Stimulated activated naive B cell treated with anti-CD40 and anti-IgM and Interleukin-4, amounts not matched to agents 10 μg/mL and 1 μg/mL and 100 μg/mL, for 72 hours (primary cell): ENCODE measurements at places on chromosomes 2 and 18.

DNA sequence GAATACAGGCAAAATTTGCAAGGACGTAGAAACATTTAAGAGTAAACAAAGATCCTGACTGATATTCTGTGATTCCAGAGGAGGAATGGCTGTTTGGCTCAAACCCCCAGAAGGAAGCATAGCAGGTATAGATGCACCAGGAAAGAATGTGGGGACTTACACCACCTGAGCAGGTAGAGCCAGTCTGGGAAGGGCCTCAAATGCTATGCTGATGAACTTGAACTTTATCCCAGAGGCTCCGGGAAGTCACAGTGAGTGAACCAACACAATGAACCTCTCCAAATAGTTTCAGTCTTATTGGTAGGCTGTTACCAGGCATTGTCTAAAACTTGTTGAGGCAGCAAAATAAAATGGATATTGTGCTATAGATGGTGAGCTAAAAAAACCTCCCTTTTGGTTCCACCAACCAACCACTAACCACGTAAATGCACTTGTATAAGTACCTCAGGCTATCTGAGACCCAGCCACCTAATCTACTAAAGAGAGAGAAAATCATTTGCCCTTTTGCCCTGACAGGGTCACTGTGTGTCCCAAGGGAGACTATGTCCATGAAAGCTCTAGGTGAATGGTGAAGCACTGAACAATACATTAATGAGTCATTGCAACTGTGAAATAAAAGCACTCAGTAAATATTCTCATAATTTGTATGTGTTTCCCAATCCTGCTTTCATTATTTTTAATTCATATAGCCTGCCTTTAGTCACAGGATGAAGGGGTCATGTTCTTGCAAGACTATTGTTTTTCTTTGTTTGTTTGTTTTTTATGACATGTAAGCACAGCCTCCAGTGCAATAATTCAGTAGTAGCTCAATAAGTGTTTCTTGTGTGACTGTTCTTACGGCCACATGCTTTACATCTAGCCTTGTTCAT lies 911.6 kb downstream of the EPHA4 start:
- no peak for DNase-seq

- no peak for DNase-seq
Measured at GRCh38 chr2:231000211-231000904, 4.4 kb downstream of the SPATA3 start.

DNA sequence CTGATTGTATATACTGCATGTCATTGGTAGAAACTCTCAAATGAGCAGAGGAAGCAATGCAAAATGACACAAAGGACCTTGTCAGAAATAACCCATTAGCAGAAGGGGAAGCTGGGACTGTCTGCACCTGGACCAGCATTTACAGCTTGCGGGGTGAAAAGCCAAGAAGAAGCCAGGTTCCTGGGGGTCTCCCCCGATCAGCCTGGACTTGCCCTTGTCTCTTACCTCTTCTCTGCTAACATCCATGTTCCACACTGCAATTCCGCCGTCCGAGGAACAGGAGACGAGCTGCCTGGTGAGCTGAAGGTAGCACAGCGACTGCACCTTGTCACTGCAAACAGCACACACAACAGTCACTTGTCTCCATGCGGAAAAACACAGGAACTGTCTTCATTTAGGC lies 51.1 kb downstream of the WDFY1 start:
- no peak for DNase-seq

DNA sequence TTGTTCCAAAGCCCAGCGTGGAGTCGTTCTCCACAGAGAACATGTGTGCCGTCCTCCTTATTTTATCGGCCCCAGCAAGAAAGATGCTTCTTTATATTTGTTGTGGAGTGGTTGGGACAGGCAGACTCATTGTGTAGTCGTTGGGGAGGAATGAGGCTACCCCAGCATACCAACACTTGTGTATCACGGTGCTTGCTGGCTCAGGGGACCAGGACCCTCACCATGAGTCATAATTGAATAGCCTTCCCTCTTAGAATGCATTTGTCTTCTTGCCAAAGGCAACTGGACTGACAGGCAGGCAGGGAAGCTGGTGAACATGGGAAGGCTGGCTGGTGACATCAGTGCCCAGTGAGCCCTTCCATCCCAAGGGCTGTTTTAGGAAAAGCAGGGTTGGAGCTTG lies 4.7 kb downstream of the CAPN10 start:
- DNase-seq, result no peak

GRCh38 chr2:142944264-142944663 lies 66.8 kb downstream of the KYNU start:
- DNase-seq, result no peak

GRCh38 chr18:62554061-62554815 lies 31.4 kb downstream of the ZCCHC2 start:
- no peak for DNase-seq

GRCh38 chr18:33838054-33838453 lies 260.0 kb downstream of the ASXL3 start:
- DNase-seq, result no peak

- DNase-seq, result no peak
Measured at GRCh38 chr2:233426619-233427342, 72.5 kb downstream of the DGKD start.

- DNase-seq, result no peak
Measured at GRCh38 chr2:109703077-109703476, 88.9 kb downstream of the SOWAHC start.

DNA sequence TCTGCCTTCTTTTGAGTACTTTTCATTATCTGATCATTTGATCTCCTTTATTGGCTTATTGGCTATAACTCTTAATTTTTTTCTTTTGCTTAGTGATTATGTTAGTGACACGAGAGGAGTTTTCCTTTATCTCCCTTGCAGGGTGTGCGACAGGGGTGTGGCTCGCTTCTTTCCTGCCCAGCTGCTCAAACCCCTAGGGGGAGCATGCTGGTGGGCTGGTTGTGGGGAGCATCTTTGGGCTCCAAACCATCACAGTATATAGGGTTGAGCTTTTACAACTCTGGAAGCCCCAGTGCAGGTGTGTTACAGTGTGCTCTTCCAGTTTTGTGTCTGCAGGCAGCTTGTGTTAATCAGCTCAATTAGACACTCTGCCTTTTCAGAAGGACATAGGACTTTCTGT lies 357.0 kb upstream of the TMEFF2 start:
- no peak for DNase-seq

DNA sequence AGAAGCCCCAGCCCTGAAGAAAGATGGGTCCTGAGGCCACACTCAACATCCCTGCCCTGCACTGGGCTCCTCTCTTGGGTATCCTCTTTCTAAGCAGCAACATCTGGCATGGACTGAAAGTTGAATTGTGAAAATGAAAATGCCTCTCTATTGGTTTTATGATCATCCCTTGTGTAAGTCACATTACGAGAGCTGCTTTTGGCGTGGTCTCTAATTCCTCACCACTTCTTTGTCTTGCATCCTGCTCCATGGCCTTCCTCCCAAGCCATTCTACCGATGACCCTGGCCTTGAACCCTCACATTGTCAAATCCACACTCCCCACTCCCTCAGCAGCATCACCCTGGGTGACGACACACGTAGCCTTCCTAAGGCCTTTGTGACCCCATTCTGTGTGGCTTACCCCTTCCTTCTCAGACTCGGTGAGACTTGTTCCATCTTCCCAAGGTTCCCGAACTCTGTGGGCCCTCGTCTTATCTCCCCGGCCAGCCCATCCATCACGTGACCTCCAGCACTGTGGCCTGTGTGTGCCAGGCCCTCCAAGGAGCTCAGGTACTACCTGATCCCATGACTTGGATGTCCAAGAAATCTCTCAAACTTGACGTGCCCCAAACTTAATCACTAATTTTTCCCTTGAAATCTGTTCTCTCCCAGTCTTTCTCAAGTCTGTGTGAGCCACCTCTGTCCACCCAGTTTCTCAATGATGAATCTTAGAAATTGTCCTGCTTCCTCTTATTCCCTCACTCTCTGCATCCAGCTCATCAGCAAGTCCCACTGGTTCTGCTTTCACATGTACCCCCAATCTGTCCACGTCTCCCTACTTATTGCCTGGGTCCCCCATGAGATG lies 194.7 kb upstream of the HS6ST1 start:
- DNase-seq, result no peak

- DNase-seq, result no peak
Measured at GRCh38 chr2:68709421-68709911, 25.1 kb upstream of the ARHGAP25 start.

DNA sequence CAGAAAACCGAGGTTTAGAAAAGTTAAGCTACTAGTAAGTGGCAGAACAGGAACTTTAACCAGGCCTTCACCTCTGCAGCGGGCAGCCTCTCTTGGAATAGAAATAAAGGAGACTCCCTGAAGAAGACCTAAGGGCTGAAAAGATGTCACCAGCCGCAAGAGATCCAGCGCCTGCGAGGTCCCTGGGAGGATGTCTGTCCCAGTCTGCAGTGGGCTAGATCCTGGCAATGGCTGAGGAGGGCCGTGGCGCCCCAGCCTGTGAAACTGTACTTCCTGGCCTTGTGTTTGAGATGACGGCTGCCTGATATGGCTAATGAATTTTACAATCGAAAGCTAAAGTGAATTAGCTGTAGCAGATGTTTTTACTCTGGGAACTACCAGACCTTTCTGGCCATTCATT lies 300.6 kb upstream of the SALL3 start:
- DNase-seq, result no peak

DNA sequence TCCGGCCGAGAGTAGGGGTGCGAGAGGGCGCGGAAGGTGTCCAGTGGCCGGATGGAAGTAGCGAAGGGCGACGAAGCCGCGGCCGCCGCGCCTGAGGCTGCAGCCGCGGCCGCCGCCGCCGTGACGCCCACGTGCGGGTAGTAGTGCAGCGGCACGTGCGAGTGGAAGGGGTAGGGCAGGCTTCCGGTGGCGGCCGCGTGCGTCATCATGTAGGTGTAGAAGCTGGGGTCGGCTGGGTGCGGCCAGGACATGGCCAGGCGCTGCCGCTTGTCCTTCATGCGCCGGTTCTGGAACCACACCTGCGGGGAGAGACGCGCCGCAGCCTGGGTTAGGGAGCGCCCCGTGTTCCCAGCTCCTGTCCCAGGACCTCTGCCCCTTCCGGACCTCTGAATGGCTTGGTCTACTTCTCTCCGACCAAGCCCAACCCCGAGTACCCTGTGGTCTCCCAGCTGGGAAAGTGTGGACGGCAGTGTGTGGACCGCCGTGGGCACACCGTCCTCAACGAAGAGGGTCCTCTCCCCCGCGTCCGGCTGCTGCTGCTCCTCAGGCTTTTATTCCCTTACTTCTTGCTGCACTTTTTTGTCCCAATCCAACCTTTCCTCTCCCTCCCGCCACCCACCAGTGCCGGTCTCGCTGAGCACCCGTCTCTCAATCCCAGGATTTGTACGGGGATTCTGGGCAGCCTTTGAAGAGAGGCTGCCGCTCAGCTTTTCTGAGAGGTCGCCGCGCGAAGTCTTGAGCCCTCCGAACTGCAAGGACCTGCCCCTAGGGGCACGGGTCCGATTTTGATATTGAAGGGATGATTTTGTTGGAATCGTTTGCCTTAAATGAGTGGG lies 3.0 kb downstream of the EVX2 start:
- no peak for DNase-seq

DNA sequence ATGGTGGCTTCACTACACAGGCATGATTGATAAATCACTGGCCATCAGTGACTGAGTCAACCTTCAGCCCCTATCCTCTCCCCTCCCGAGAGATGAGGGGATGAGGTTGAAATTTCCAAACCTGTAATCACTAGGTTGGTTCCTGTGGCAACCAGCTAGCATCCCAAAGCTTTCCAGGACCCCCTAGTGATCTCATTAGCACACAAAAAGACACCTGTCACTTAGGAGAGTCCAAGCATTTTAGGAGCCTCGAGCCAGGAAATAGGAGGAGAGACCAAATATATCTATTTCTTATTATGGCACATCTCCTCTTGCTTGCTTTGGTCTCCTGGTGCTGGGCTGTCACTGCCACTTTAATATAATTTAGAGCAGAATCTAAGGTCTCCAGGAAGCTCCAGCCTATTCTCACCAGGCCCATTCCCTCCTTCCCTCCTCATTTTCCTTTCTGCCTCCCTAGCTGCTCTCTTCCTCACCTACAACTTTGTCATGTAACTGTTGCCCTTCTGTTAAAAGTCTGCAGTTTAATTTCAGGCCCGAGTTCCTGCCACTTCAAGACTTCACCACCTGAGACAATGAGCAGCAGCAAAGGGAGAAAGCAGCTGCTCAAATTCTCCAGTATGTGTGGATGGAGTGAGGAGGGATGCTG lies 33.2 kb upstream of the NAB1 start:
- DNase-seq, result no peak

GRCh38 chr18:2049986-2050385 lies 521.3 kb downstream of the METTL4 start:
- DNase-seq, result no peak

DNA sequence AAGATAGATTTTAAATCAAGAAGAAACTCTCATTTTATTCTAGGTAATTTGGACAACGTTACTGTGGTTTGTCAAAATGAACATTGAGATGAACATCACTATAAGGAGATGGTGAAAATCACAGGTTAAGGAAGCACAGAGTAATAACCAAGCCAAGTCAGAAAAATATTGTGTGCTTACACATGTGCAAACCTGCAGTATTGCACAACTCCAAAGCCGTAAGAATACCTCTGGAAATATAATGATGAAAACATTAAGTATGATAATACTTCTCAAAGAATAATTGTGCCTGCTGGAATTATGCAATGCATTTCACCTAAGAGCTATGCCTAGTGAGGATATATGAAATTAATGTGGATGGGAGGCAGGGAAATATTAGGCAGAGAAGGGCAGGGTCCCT lies 21.1 kb upstream of the GALNT5 start:
- no peak for DNase-seq
